Left lung (tissue), 14 donors: ENCODE measurements at places on chromosomes 5 and 9. TPM values are rescaled to one million over a fixed set of nuclear protein-coding genes. Genes with fewer than 3 reads are reported as not detected.

NRARP gene
- total RNA-seq = 15.2 TPM

EDIL3 gene
- 59.9 TPM for total RNA-seq

IL7R gene
- 144 TPM for total RNA-seq

MYOZ3 gene
- total RNA-seq = 0.79 TPM

DMRTA1 gene
- total RNA-seq = 1.9 TPM

SEMA4D gene
- total RNA-seq = 71.9 TPM

BTNL3 gene
- total RNA-seq = not detected

BAAT gene
- 18.6 TPM for total RNA-seq

EIF4E1B gene
- total RNA-seq = not detected

SLC12A7 gene
- 39.4 TPM for total RNA-seq

PCDHB15 gene
- total RNA-seq = 2.8 TPM

FBN2 gene
- total RNA-seq = 2.7 TPM

TPRN gene
- 21.7 TPM for total RNA-seq

ARHGEF39 gene
- 3.1 TPM for total RNA-seq

ANKRD18B gene
- 0.58 TPM for total RNA-seq

FRRS1L gene
- total RNA-seq = 0.47 TPM

FGF1 gene
- total RNA-seq = 0.41 TPM

OR13C5 gene
- total RNA-seq = not detected

SLC1A1 gene
- total RNA-seq = 9.9 TPM

HMGCR gene
- 166 TPM for total RNA-seq

PPP3R2 gene
- total RNA-seq = not detected

PDLIM4 gene
- total RNA-seq = 13.5 TPM

IL5 gene
- total RNA-seq = not detected
